Activated T-helper 2 cell treated with anti-CD3 and anti-CD28 coated beads, Interferon-gamma antibody, Interleukin-2, Interleukin-4, amounts not matched to agents 10 μg/mL and 5 μg/mL and 100 μg/mL, durations not matched to agents 14 hours and 24 hours and 36 hours (primary cell): ENCODE measurements at places on chromosomes 6 and 20. TPM values are rescaled to one million over a fixed set of nuclear protein-coding genes. Genes with fewer than 3 reads are reported as not detected.

GRCh38 chr20:39464238-39464637 is 502.1 kb downstream of the DHX35 start:
- DNase-seq, result no peak

- no peak for DNase-seq
These were observed 343.8 kb upstream of the MMS22L start for GRCh38 chr6:97626671-97627441.

DNA sequence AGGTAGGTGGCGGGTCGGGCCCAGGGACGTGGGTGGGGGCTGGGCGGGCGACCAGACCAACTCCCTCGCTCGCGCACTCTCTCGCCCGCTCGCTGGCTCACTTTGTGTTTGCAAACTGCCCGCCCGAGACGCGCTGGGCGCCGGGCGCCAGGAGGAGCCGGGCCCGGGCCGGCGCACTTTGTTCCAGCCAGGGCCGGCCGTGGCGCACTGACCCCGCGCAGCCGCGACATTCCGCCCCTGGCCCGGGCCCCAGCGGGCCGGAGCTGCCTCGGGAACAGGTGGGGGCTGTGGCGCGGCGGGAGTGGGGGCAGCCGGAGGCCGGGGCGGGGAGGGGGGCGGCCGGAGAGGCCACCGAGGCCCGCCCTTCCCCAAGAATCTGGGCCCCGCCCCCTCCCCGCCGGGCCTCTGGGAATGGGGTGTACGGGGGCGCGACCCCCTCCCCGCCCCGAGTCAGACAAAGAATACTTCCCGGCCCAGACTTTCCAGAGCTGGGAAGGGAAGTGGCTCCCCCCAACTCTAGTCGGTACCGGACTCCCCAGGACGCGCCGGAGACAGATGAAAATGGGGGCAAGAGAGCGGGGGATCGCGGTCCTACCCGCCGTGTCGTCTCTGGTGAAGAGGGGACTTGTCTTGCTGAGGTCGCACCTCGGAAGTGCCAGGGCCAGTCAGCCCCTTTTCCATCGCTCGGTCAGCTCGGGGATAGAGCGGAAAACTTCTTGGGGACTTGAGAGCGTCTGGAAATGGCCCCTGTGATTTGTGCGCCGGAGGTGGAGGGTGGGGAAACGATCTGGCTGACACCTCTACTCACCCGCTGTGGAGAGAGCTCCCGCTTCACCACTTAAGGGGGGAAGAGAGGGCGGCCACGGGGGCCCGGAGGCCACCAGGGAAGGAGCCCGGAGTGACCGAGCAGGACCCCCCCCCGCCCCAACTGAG is 951 bp downstream of the FOXP4 start:
- DNase-seq, result no peak

GRCh38 chr20:62027116-62027515 is 38.6 kb downstream of the TAF4 start:
- no peak for DNase-seq

- no peak for DNase-seq
These were observed 21.0 kb downstream of the EPB41L1 start for GRCh38 chr20:36175475-36175995.

DNA sequence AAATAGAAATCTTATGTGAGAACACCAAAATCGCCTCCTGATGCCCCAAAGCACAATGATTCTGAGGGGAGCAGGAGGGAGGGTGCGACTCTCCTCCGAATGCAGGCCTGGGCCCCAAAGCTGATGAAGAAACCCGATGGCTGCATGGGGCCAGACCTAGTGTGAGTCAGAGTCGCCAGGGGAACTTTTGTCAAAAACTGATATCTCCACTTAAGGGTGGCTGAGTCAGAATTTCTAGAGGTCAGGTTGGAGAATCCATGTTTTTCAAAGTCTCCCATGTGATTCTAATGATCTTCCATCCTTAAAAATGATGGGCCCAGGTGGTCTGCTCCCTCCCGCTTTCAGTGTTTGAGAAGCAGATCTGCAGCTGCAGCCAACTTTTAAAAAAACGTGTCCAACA is 172.8 kb downstream of the BACH2 start:
- DNase-seq, result no peak

- no peak for DNase-seq
These were observed 34.8 kb downstream of the ELMO2 start for GRCh38 chr20:46371656-46372055.

DNA sequence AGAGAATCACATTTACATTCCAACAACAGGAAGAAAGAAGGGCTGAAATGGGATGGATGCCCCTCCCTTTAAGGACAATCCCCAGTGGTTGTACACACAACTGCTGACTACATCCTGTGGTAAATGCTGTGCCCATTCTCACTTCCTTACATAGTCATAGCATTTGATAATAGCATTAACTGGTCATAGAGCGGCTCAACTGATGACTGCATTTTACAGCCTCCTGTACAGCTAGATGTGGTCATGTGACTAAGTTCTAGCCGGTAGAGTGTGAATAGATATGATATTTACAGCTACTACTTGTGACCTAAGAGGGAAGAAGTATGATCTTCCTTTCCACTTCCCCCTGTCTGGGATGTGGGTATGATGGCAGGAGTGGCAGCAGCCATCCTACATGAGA is 24.7 kb downstream of the KCNK17 start:
- no peak for DNase-seq

- DNase-seq, result no peak
These were observed 61.1 kb upstream of the GLP1R start for GRCh38 chr6:38987503-38987902.

- DNase-seq, result no peak
These were observed at the start of gene SMOC2 for GRCh38 chr6:168440520-168441433. Gene SMOC2 (plus strand): TSS chr6:168441184. CDS start chr6:168441371, 187 bp downstream.

IMPG1 gene
- total RNA-seq, result not detected in 2 replicates

FAM217A gene
- total RNA-seq, result not detected in 2 replicates

SLC17A1 gene
- total RNA-seq, result 0.32 and 0.34 TPM in 2 replicates

PRR18 gene
- 0.14 and 0.25 TPM in 2 replicates for total RNA-seq

KIF6 gene
- total RNA-seq, result 0.21 and 0.25 TPM in 2 replicates

EMILIN3 gene
- 0.07 TPM in 1 of 2 replicates, not detected in the other for total RNA-seq

ALDH8A1 gene
- total RNA-seq, result 1.1 and 1.2 TPM in 2 replicates

GTPBP2 gene
- 71.7 and 78.4 TPM in 2 replicates for total RNA-seq

PEDS1 gene
- 26.5 and 29.5 TPM in 2 replicates for total RNA-seq

CD93 gene
- 1.9 and 2.0 TPM in 2 replicates for total RNA-seq

ULBP1 gene
- total RNA-seq, result 0.41 and 0.48 TPM in 2 replicates

TMEM244 gene
- not detected in 2 replicates for total RNA-seq

HCRTR2 gene
- total RNA-seq, result not detected in 2 replicates

SRPK1 gene
- 146 and 149 TPM in 2 replicates for total RNA-seq

PREX1 gene
- 80.3 and 83.9 TPM in 2 replicates for total RNA-seq
